ENCODE measurements at places on chromosomes 6 and 20.
A peak's percentile ranks its signal among the peaks of the same experiment; 100 is the strongest.

- no peak for DNase-seq
These were observed 70.7 kb upstream of the PRSS16 start for GRCh38 chr6:27176523-27177484.

DNA sequence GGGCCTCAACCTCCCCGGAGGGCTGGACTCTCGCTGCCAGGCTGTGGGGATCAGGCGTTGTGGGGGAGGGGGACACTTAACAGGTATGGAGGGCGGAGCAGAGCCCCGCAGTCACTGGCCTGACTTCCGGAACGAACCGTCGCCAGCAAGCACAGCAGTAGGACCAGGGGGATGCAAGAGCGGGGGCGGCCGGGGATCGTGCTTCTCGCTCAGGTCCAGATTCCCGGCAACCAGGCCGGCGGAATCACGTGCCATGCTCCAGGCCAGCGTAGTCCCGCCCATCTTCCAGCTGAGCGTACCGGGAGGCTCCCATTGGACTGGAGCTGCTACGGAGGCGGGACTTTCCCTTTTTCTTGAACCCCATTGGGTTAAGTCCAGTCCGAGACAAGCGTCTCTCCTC, 10.0 kb upstream of the POU5F1 start:
- no peak for DNase-seq

DNA sequence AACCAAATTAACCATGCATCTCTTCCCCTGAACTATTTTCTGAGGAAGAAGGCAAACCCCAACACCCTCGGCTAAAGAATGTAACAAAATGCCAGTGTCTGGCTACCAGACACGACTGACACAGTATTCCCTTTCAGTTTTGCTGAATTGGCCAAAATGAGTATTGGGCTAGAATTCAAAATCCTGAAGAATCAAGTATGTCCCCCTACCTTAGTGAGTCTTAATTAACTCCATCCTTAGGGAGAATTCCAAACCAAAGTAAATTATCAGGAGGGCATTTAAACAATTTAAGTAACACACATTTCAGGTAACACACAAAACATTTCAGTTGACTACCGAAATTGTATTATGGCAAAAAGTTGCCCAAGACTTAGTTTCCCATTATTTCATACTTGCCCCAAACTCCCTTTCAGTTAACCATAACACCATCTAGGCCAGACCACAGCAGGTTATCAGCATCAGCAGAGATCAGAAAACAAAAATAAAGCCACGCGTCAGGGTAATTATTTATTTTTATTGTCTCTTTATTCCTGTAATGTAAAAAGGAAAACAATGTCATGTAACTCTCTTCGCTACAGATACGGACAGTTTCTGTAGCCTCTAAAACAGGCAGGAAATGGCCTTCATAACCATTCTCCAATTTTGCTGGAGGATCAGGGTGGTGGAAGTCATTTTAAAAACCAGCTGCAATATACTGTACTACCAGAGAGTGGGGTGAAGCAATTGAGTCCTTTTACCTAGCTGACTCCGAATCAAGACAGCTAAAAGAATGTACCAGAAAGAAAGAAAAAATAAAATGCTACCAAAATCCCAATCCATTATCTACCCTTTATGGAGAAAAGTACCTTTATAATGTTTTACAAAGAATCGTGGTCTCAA, 1.9 kb downstream of the SNX5 start:
- no peak for DNase-seq

GRCh38 chr20:57080796-57081195, 185.6 kb downstream of the BMP7 start:
- DNase-seq = no peak

GRCh38 chr6:79821859-79822258, 125.5 kb downstream of the ELOVL4 start:
- DNase-seq = no peak

- DNase-seq = no peak
These were observed 30.2 kb upstream of the SGK1 start for GRCh38 chr6:134347885-134348805.

- DNase-seq = no peak
These were observed 33.0 kb upstream of the PTCHD4 start for GRCh38 chr6:48144021-48144420.

- DNase-seq = peak; percentile 62
These were observed 1.1 kb downstream of the RNASET2 start for GRCh38 chr6:166955121-166955864.

DNA sequence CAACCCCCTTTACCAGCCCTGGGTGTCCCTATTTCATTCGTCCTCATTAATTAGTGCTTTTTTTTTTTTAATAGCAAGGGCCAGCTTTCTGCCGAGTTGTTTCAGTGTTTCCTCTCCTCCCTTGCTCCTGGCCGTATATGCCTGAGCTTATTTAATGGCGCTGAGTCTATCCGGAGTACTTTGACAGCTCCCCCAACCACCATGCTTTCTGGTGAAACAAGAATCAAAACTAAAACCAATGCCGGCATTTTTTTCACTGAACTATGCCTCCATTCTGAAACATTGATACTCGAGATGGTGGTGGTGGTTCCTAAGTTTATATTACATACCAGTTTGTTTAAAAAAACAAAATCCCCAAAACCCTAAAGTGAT, 1.2 kb downstream of the DCBLD1 start:
- no peak for DNase-seq

GRCh38 chr20:5044075-5044620, 42.8 kb upstream of the SLC23A2 start:
- no peak for DNase-seq

DNA sequence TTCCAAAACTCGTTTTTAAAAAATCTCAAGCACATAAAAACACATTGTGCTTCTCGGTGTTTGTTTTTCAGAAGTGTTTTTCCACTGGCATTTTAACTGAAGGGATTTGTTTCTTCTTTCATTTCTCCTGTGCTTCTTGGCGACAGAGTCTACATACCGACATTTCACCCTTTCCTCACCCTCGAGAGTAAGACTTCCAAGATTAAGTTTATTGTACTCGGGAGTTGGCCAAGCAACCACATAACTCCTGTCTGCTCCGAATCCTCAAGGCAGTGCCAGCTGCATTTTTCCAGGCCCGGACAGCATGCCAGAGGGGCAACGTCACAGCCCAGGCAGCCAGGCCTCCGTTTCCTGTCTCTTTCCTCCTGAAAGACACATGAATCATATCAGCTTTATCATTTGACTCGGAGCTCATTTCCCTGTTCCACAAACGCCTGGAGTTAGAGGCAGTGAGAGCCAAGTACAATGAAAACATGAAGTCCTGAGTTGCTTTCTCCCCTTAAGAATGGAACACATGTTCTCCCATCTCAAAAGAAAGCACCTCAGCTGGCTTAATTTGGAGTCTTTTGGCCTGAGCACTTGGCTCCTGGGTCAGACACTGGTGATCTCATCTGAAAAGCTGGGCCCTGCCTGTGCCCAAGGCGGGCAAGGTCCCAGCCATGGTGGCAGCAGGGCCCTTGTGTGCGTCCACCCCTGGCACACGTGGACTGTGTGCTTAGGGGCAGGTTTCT, 23.2 kb upstream of the FAM50B start:
- DNase-seq = no peak

DNA sequence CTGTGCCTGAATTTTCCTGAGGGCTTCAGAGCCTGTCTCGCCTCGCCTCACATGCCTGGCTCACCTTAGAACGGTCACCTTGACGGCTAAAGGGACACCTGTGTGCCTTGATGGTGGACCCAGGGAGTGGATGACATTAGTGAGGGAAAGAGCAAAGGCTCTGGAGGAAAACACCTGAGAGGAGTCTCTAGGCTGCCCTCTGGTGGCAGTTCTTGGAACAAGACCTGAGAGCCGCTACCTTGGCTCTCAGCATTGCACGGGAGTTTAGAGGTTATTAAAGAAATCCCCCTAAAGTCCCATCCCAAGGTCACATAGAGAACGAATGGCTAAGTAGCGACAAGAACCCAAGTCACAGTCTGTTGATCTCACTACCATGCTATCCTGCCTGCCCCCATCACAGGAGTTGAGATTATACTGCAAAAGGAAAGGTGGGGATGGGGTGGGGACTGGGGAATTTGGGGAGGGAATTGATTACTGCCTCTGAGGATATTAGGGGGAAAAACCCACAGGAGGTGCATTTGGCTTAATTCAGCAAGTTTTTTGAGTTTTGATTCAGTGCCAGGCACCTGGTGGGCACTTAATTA, 7.9 kb upstream of the CDSN start:
- DNase-seq = peak; percentile 17

GRCh38 chr6:7745942-7746341, 20.0 kb downstream of the BMP6 start:
- no peak for DNase-seq

DNA sequence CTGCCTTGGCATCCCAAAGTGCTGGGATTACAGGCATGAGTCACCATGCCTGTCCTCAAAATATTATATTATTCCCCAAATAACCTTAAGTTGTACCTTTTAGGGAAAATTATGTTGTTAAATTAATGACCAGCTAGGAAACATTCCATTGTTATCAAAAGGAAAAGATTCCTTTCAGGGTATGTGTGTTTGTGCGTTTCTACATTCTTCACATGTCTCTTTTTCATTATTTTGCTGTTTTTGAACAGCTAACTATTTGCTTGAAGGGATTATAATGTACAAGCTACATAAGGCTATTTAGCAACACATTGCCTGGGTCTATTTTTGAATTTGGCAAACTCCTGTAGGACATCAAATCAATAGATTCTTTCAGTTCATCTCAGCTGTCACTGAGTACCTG, 57.1 kb downstream of the GJA1 start:
- DNase-seq = no peak

DNA sequence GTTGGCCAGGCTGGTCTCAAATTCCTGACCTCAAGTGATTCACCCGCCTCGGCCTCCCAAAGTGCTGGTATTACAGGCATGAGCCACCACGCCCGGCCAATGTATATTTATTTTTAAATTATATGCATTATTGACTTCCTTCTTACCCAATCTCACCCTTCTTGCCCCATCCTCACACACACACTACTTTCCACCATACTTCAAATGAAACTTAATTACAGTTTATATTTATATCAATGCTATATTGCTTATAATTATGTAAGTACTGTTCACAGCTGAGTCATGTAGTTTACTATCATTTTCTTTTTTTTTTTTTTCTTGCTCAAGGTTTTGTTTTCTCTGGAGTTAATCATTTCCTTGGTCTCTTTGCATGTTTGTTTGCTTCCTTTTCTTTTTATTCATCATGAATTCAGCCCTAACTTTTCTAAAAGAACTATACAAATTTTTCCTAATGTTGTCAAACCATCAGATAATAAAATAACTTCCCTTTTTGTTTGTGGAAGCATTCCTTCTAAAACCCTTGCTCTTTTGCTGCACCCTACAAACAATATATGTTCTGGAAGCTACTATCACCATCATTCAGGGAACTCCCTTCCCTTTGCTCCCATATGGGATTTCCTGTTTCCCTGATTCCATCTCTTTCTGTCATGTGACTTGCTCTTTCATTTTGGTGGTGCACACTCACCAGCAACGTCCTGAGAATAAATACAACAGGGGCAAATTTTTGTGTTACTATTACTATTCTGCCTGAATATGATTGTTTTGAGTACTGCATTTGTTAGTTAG, 201.7 kb upstream of the SASH1 start:
- no peak for DNase-seq

DNA sequence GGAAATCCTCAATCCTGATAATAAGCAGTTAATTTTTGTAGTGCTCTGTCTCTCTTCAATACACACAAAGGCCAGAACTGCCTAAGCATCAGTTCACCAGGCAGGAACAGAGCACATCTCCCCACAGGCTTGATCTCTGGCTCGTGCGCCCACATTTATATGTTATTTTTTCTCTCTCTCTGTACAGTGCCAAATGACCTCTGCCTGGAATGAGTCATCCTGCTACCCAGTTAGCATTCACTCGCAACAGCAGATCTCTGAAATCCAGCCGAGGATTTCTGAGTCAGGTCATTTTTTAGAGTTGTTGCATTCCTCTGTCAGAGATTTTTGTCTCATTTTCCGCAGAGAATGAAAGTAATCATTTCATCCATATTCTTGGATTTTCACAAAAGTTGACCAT, 107.1 kb downstream of the COL12A1 start:
- DNase-seq = no peak

DNA sequence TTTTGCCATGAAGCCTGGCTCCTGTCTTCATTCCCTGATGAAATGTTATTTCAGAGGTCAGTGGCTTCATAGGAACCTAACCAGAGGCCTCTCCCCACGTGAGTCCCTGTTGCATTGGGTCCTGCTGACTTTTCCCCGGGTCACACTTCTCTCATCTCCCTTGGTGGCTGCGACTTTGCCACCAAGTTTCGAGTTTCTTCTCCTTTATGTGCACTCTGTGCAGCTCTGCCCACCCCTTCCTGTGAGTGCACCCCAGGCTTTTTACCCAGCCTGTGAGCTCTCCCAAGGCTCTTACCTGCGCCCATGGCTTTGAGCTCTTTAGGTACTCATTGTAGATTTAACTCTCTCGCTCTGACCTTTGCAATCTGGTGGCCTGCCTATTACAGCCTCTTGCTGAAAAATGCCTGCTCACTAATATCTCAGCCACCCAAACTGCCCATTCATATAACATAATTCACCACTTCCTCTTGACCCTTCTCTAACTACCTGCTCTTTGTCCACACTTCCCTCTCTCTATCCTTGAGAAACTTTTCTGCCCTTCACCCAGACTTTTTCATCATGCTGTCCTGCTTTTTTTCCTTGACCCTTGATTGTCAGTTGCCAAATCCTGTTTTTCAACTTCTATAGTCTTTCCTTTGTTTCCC, 105.9 kb downstream of the SASH1 start:
- no peak for DNase-seq

DNA sequence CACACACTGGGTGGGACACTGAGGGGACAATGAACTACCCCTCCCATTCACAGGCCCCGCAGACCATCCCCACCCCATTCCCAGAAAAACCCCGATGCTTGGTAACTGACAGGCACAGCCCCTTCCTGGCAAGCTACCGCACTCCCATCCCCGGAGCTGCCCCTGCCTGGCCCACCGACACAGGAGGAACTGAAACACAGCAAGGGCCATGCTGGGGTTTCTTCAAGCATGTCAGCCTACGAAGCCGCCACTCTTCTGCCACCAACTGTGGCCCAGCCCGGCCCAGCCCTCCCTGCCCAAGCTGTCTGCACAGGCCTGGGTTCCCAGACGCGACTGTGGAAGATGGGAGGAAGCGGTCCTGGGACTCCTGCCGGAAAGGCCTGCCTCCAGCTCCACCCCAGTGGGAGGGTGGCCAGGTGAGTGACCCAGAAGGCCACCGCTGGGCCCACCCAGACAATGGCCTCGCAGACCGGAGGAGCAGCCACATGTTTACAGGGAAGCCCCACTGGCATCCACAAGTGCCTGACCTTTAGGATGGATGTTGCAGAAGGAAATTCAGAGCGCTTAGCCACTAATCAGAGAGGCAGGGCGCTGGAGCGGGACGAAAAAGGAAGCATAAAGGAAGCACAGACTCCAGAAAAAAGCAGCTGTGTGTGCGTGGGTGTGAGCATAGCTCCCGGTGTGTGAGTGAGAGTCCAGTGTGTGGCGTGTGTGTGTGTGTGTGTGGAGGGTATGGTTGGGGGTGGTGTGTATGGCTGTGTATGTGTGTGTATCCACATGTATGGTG, 91.6 kb downstream of the PRND start:
- DNase-seq = no peak

- no peak for DNase-seq
These were observed 52.6 kb downstream of the VSTM2L start for GRCh38 chr20:37955511-37955910.

Measured in HL-60 (cell line).